ENCODE measurements at places on chromosomes 1 and 21.
A peak's percentile ranks its signal among the peaks of the same experiment; 100 is the strongest.

DNA sequence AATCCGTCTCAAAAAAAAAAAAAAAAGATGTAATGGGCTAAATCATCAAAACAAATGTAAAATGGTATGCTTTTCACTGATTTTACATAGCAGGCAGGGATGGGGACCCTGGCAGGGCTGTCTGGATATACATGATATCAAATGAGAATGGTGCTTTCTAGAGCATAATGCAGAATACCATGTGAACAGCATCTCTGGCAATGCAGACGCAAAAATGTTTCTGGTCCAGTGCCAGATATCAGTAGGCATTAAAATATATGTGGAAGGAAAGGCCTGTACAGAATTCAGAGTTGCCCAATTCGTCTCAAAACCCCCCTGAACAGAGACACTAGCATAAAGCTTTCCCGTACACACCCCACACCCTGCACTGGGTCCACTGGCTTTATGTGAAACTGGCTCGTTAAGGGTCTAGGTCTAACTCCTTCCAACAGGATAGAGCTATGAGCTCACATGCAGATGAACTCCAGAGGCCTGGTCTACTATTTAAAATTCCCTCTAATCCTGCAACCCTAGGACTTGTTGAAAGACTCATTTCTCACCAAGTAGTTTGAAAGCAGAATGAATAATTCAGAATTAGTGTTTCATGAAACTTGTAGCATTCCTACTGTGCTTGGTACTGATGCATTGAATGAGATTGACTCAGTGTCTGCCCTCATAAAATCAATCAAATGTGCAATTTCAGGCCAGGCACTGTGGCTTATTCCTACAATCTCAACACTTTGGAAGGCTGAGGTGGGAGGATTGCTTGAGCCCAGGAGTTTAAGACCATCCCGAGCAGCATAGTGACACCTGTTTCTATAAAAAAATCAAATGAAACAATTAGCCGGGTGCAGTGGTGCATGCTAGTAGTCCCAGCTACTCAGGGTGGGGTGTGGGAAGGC lies 2.6 kb upstream of the MYSM1 start:
- DNase-seq, result no peak

- peak; percentile 44 for DNase-seq
Measured at GRCh38 chr21:20882462-20883407, 115.5 kb upstream of the NCAM2 start.

- no peak for DNase-seq
Measured at GRCh38 chr21:39012326-39013230, 170.7 kb downstream of the PSMG1 start.

DNA sequence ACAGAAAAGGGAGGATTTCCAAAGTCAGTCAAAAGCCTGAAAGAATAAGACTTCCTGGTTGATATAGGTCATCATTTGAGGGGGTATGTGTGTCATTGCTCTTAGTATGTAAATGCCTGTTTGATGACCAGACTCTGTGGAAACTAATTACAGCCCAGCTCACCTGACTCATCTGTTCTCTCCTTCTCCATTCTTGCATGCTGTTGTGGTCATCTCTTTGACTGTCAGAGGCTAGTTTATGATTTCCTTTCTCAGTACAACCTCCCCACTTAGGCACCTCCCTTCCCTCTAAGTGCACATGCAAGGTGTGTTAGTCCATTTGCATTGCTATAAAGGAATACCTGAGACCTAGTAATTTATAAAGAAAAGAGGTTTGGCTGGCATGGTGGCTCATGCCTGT lies 2.4 kb upstream of the C1orf116 start:
- DNase-seq, result no peak

- no peak for DNase-seq
Measured at GRCh38 chr1:35080171-35080854, 1.1 kb downstream of the ZMYM1 start.

DNA sequence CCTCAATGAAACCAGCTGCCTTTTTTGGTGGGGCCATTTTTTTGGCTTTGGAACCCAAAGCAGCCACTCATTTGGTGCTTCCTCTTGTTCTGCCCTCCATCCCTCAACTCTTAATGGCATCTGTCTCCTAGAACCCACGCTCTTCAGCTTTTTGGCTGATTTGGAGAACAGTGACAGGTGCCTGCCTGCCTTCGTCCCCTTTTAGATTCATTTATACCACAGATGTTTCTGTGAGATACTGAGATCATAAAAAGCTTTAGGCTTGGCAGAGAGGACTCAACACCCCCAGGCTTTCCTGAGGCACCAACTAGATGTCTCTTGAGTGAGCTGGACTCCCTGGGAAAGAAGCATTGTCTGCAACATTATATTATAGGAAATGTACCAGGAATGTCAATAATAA lies 20.4 kb upstream of the YTHDF2 start:
- DNase-seq, result no peak

GRCh38 chr1:46614604-46614984 lies 2.0 kb downstream of the MOB3C start:
- DNase-seq, result no peak

- no peak for DNase-seq
Measured at GRCh38 chr1:235673981-235674380, 24.4 kb upstream of the GNG4 start.

DNA sequence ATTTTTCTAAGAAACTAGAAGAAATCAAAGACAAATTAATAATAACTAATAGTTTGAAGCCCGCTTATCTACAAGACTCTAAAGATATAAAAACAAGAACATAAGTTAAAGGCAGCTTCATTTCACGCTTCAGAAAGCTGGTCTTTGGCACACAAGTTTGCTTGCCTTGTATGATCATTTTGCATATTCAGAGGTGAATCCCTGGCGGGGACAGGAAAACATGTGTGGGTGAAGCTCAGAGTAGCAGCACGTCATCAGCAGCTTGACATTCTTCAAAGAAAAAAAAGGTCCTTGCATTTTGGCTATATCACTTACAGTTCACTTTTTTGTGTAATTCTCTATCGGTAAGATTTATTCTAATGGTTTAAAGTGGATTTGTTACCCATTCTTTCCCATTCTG lies 1911.8 kb downstream of the MRPL39 start:
- no peak for DNase-seq

All from neuronal stem cell (in vitro differentiated cells).